ENCODE measurements at places on chromosomes 2 and 18.

GRCh38 chr2:227125506-227125905 is 38.5 kb downstream of the COL4A4 start:
- no peak for DNase-seq

- no peak for DNase-seq
These were observed 515.0 kb upstream of the HS6ST1 start for GRCh38 chr2:128833664-128834027.

DNA sequence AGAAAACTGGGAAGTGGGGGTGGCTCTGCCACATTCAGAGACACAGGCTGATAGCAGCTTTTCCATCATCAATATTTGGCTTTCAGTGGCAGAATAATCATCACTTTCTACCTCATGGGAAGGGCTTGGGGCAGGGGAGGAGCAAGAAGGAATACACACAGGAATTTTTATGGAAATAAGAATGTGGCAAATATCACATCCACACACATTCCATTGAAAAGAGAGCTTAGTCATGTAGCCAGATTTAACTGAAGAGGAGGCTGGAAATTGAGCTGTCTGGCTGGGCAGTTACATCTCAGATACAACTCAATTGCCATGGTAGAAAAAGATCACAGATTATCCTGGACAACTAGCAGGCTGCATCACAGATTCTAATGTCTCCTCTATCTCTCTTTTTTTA is 1474.0 kb upstream of the ACVR2A start:
- DNase-seq = no peak

DNA sequence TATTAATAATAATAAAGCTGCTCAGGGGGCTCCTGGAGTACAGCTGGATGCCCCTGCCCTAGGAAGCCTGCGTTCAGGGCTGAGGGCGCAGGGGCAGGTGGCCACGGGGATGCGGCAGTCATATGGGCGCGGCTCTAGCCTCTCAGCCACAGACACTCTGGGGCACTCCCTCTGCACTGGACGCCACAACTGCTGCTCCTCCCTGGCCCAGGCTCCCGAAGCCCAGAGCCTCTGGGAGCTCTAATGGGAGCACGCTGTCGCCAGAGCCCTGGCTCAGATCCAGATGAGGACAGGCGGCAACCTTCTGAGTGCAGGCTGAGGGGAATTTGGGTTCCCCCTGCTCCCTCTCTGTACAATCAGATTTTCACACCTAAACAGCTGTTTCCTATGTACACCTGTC is 93.6 kb downstream of the MTCL1 start:
- DNase-seq = peak; percentile 72

GRCh38 chr18:79867666-79868065 is 69.9 kb downstream of the KCNG2 start:
- DNase-seq = no peak

- no peak for DNase-seq
These were observed 4.9 kb upstream of the RFX8 start for GRCh38 chr2:101479810-101480209.

All from right hindlimb (tissue), 1 donor.